ENCODE measurements at places on chromosomes 2 and 18.

DNA sequence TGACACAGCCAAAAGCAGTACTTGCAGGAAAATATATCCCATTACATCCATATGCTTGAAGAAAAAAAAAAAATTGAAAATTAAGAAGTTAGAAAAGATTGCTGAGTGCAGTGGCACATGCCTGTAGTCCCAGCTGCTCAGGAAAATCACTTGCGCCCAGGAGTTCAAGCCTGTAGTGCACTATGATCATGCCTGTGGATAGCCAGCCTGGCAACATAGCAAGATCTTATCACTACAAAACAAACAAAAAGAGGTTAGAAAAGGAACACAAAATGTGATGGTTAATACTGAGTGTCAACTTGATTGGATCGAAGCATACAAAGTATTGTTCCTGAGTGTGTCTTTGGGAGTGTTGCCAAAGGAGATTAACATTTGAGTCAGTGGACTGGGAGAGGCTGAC, 361.9 kb downstream of the NYAP2 start:
- DNase-seq = no peak

- no peak for DNase-seq
These were observed 281.3 kb downstream of the TDRD15 start for GRCh38 chr2:21404827-21405625.

DNA sequence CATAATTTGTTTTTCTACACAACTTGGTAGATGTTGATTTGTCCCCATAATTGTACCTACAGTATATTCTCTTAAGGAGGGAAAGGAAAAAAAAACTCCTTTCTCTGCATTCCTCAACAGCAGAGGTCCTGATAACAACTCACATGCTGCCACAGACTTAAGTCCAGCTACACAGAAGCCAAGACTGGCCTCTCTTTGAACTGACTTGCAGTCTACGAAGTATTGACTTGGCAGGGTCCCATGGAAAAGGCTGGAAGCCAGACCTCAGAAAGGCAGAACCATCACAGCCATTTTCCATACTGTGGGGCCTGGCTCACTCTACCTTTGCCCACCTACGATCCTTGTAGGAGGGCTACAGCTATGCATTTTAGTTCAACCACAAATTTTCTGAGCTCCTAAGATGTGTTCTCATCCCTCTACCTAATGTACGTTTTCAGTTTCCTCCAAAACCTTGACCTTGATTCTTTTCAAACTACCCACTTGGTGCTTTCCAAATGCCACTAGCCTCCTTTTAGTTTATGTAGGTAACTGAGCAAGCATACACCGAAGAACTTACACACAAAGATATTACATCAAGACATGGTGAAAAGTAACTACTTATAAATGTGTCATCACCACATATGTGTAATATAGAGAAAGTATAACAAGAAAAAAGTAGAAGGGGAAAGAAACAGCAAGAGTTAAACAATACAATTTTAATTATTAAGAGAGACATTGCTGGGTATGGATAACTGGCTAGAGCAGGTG, 12.2 kb downstream of the LONRF2 start:
- DNase-seq = no peak

GRCh38 chr2:202608142-202608852, 26.5 kb upstream of the FAM117B start:
- DNase-seq = no peak
